Tibial nerve (tissue), 4 donors: ENCODE measurements at places on chromosomes 6 and 20. TPM values are rescaled to one million over a fixed set of nuclear protein-coding genes. Genes with fewer than 3 reads are reported as not detected.

DNA sequence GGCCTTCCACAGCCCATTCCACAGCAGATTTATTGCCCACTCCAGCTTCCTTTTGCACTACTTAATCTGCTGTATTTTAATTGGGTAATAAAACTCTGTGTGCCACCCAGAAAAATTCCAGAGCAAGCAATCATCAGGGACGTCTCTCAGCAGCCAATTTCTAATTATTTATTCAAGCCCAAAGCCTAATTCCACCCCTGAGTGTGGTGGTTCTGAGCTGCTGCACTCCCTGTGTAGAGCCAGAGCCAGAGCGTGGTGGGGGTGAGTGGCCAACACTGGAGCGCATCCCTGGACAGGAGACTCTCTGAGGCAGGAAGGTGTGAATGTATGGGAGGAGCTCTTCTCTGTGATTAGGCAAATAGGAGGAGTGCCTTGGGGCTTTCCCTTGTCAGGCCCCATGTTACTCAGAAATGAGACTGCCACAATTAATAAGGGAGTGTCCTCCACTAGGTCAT lies 66.1 kb downstream of the CD24 start:
- DNase-seq, result no peak

GRCh38 chr6:122719176-122719575 lies 60.3 kb upstream of the FABP7 start:
- DNase-seq, result no peak

DNA sequence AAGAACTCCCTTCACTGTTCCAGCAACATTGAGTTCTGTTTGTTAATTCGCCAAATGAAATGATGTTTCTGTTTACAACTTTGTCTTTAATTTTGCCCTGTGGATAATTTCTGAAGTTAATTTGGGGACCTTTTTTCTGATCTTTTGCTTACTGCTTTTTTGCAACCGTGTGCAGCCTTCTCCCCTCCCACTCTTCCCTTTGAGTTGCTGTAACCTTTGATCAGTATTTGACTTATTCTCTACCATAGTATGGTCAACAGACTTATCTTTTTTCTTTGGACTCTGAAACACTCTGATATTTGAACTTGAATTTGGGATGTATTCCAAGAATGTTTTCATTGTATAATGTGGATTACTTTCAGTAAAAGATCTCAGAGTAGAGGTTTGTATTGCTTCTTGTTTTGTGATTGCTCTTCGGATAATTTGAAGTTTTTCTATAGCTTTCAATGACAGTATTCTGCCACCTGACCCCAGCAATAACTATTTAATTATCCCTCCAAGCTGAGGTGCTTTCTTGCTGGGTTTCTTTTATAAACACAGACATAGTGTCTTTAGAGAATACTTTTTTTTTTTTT lies 46.2 kb downstream of the LRRN4 start:
- DNase-seq, result no peak

DNA sequence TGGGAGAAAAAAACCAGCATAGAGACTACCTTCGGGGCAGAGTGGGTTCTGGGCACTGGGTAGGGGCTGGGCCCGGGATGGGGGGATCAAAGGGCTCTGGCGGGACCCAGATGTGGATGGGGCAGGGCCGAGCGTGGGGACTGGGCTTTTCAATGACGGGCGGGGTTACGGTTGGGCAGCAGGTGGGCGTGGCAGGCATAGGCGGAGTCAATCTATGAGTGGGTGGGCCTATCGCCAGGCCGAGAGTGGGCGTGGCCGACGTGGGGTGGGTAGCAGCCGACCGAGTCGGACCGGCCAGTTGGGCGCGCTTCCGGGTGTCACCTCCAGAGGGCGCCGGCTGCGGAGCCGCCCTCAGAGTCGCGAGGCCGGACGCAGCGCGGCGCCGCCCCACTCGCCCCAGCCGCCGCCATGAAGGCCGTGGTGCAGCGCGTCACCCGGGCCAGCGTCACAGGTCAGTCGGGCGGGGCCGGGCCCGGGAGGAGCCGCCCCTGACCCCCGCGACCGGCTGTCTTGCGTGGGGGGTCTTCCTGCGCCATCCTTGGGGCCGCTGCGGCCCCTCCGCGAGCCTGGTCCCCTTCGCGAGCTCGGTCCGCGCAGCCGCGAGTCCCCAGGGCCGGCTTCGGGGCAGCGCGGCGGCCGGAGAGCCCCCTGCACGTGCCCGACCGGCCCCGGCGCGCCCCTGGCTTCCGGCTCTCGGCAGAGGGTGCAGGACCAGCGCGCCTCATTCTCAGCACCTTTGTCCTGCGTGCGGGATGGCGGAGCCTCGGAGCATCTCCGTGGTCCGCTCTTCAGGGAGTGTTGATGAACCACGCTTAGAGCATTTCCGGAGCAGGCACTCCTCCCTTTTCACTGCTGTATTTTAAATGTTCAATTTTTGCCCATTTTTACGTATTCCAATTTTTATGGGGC lies at the start of gene DTD1:
Gene DTD1 (plus strand): TSS at position 390 of the 909 bp plus-strand sequence. CDS start 19 bp downstream, at position 409.
- DNase-seq, result peak; percentile 87

DNA sequence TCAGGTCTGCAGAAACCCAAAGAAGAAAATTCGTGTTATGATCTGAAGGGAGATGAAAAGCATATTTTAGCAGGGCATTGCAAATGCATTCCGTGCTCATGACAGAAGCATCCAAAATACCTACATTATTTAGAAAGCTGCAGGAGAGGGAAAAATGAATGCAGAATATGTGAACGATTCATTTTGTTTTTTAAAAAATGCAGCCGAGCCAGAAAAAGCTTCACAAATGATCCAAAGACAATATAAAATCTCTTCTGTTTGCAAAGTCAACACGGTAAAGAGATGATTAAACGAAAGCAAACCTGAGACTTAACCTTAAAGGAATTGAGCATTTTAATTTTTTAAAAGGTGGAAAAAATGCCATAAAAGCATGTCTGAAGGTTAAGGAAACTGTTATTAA lies 136.1 kb upstream of the SULF2 start:
- no peak for DNase-seq

GRCh38 chr20:2093883-2094282 lies 7.7 kb upstream of the STK35 start:
- DNase-seq, result no peak

DNA sequence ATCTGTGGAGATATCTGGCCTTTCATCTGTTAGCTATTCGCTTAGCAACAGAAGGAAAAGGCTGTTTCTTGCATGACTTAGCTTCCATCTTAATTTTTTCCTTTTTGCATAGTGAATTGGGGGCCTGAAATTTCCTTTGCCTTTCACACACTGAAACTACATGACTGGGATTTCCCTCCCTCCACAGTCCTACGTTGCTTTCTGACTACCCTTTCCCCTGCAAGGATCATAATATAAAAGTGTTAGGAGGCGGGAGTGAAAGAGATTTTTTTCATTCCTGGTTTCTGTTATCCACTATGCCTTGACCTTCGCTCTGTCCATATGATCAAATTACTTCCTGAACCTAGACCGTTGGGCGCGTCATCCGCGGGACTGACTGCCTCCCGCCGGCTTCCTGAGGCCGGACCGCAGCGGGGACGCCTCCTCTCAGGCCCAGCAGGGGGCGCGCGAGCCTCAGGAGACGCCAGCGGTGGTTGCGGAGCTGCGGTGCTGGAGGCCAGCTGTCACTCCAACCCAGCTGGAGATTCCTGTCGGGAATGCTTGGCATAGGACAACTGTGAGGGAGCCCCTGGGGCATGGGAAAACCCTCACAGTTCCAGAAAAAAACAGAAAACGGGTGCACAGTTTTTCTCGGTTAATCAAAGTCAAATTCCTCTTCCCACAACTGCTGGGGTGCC lies 55.6 kb downstream of the MEP1A start:
- peak; percentile 75 for DNase-seq

DNA sequence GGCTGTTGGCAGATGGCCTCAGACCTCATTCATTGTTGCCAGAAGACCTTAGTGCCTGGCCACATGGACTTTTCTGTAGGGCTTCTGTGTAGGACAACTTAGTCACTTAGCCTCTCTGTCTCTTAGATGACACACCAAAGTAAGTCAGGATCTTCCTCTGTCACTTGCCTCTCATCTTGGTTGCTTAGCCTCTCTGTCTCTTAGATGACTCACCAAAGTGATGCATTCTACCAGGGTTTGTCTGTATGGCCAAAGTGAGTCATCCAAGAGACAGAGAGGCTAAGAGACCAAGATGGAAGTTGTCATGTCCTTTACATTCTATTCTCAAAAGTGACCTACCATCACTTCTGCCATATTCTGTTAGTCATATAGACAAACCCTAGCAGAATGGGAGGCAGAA lies 255.9 kb upstream of the DEFB112 start:
- DNase-seq, result no peak

- no peak for DNase-seq
Measured at GRCh38 chr6:129592516-129593232, 117.3 kb downstream of the ARHGAP18 start.

DNA sequence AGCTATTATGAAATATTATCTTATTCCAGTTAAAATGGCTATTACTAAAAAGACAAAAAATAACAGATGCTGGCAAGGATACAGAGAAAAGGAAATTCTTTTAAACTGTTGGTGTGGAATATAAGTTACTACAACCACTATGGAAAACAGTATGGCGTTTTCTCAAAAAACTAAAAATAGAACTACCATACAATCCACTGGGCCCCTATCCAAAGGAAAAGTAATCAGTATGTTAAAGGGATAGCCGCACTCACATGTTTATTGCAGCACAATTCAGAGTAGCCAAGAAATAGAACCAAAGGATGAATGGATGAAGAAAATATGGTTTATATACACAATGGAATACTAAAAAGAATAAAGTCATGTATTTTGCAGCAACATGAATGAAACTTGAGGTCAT lies 303.8 kb upstream of the ECI2 start:
- DNase-seq, result no peak

DNA sequence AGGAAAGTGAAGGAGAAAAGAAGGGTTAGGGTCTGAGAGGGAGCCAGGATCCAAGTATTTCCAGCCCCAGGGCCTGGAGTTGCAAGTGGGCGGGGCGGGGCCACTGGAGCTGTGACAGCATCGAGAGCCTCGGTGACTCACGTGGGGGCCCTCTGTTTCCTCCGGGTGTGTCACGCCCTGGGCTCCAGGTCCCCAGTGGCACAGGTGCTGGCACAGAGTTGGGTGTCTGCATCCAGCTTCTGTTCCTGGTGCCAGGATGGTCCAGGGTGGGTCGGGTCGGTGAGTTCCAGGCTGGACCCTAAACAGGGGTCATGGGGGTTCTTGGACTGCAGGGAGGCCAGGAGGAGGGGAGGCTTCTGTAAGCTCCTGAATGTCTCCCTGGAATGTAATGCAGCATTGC lies 16.7 kb downstream of the RAET1L start:
- no peak for DNase-seq

- no peak for DNase-seq
Measured at GRCh38 chr6:109284675-109285074, 97.6 kb downstream of the CD164 start.

NR2E1 gene
- not detected for total RNA-seq

HSPA12B gene
- total RNA-seq, result 14.0 TPM

MCHR2 gene
- not detected for total RNA-seq

PPIL6 gene
- total RNA-seq, result 6.7 TPM
